GM23248 (cell line): ENCODE measurements at places on chromosomes 2 and 18. TPM values are rescaled to one million over a fixed set of nuclear protein-coding genes. Genes with fewer than 3 reads are reported as not detected.

GRCh38 chr2:226429476-226429875 lies 370.1 kb downstream of the IRS1 start:
- no peak for DNase-seq

DNA sequence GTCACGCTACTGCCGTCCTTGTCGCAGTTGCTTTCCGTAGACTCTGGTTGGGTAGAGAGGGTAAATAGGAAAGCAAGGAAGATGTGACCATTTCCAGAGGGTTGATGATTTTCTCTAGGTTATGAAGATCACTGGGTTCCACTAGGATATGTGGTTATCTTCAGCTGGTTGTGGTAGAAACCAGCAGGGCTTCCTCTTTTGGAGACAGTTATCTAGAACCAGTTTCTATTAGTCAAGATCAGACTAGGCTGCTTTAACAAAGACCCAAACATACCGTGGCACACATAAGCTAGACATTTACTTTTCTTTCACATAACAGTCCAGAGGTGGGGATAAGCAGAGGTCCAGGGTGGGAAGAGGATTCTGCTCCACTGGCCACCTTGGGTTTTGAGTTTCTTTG lies 59.6 kb downstream of the FASTKD2 start:
- DNase-seq = no peak

- peak; percentile 86 for DNase-seq
These were observed 372.8 kb downstream of the MTX2 start for GRCh38 chr2:176642074-176642473.

DNA sequence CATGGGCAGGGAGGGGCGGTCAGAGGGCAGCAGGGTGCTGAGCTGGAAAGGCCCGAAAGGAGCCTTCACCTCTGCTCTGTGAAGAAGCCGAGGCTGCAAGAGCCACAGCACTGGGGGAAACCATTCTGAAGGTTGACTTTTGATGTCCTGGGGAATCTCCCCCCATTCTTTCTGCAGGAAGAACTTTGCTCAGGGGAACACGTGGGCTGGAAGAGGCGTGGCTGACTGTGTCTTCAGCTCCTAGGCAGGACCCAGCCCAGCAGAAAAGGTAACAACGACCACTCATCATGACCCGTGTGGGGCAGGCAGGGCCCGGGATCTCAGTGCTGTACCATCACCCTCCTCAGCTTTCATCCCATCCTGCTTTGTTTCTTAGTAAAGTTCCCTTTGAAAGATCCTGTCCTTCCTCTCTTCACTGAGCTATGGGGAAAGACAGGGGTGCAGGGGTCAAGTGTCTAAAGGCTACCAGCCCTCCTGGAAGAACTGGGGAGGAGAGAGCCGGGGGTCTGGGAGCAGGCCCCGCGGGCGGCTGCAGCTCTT lies 312.7 kb downstream of the CELF4 start:
- DNase-seq = no peak

DNA sequence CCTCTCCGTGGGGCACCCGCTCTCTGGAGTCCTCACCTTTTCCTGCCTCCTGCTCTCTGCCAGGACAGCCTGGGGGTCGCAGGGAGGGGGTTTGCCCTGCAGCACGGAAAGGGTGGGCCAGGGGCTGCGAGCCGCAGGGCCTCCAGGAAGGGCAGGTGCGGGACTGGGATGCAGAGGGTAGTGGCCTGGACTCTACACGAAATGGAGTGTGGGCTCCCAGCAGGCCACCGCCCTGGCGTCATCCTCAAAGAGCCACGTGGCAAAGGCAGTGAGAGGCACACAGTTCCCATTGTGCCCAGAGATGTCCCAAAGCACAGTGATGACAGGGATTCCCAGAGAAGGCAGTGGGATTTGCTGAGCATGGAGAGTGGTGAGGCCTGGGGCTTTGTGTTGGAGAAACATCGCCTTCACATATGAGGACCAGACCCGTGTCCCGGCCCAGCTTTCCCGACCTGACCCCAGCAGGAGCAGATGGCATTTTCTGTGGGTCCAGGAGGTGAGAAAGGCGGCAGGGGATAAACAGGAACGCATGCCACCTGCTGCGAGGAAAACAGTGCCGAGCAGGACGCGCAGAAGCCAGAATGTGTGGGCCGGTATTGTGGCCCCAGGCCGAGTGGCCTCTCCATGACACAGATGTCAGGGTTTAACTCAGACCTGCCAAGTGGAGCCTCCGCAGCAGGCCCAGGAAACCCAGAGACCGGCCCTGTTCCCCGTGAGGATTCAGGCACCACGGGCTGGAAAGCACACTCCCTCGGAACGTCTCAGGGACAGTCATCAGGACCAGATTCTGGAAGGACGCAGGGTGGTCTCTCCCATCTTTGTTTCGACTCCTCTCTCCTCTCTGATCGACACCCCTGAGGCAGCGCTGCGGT lies 855.5 kb upstream of the SALL3 start:
- no peak for DNase-seq

DNA sequence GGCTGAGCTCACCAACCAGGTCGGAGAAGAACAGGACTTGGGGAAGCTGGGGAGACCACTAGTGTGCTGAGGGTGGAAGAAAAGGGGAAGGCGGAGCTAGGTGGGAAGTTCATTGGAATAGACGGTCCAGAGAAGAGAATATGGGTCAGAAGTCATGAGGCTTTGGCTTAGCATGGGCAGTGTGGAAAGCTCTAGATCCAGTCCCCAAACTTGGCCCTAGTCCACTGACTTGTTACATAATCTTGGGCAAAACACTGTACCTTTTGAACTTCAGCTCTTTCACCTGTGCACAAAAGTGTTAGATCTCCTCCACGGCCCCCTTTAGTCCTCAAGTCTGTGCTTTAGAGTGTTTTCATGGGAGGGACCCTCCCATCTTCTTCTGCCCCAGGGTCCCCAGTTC lies 10.7 kb downstream of the GCKR start:
- no peak for DNase-seq

- DNase-seq = no peak
These were observed 186.1 kb downstream of the HDAC4 start for GRCh38 chr2:239214725-239215124.

GRCh38 chr18:77105028-77105427 lies 27.6 kb downstream of the MBP start:
- no peak for DNase-seq

GRCh38 chr2:182057002-182057401 lies 71.3 kb downstream of the PPP1R1C start:
- DNase-seq = no peak

DNA sequence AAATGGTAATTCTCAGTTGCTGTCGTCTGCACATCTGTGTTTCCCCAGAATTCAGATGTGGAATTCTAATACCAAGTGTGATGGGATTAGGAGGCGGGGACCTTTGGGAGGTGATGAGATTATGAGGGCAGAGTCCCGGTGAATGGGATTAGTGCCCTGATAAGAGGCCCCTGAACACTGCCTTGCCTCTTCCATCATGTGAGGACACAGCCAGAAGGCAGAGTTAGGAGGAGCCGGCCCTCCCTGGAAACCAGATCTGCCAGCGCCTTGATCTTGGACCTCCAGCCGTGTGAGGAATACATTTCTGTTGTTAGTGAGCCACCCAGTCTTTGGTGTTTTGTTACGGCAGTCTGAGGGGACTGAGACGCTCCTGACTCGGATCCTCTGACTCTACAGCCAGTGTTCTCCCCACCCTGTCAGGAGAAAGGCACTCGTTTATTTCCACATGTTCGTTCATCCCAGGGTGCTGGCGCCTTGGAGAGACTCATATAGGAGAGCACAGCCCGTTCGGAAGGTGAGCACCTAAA lies 395.0 kb downstream of the ZNF516 start:
- no peak for DNase-seq

GRCh38 chr2:66903745-66904465 lies 469.0 kb downstream of the MEIS1 start:
- no peak for DNase-seq

DNA sequence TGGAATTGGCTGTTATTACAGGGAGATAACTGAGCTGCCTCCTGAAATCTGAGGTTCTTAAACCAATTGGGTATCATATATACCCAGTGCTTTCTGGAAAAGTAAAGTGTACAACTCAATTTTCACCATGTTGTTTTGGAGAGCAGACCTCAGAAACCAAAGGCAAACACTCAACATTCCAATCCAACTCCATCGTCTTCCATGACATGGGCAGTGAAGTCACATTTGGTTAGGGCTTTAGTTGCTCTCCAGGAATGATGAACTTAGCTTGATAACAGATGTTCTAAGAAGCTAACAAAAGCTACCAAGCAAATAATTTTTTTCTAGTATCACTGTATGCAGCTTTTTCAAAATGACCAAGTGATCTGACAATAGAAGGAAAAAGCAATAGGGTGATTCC lies 107.0 kb upstream of the SLC35G4 start:
- peak; percentile 53 for DNase-seq

DNA sequence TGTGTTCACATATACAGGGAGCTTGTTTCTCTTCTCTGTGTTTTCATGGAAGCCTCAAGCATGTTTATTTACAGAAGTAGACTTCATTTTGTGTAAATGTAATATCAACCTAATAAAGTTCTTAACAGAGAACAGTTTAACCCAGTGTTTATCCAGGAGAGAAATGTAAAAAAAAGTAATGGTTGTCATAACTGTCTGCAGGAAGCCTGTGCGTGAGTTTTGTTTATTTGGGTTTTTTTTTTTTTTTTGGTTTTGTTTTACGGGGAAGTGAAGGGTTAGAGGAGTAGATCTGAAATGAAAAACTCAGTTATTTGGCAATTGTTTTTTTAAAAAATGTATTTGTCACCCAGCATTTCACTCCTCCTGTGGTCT lies 124.7 kb downstream of the RAPGEF4 start:
- no peak for DNase-seq

- DNase-seq = peak; percentile 94
These were observed 64.1 kb upstream of the ACVR1C start for GRCh38 chr2:157692768-157693167.

- DNase-seq = no peak
These were observed 107.5 kb downstream of the LIPG start for GRCh38 chr18:49669403-49669802.

DNA sequence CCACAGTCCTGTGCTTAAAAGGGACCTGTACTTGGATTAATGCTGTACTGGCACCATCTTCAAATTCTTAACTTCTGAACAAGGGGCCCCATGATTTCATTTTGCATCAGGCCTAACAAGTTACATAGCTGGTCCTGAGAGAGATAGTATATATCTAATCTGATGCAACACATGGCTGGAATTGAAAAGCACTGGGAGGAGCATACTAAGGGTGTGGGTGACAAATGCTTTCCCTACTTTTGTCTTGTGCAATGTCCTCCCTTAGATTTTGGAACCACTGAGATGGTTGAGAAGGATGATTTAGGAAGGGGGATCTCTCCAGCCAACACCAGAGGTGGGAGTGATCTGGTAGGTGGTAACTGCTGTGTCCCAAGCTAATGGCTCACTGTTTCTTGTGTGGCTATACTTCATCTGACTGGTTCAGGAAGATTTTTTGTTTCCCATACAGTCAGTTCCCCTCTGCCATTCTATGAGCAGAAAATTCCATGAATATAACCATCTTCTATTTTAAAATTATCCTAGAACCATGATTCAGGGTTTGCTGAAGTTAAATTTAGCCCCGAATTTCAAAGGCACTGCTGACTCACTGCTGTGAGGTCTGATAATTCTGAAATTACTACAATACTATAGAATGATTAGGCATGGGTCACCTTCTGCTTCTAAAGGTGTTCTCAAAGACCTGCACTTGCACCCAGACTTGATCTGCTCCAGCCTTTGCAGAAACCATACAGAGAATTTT lies 108.3 kb upstream of the NCKAP5 start:
- DNase-seq = peak; percentile 81

GRCh38 chr2:165208094-165208493 lies 4.2 kb upstream of the SCN3A start:
- no peak for DNase-seq

GRCh38 chr2:48221846-48222516 lies 308.0 kb upstream of the STON1 start:
- DNase-seq = no peak

GRCh38 chr2:233012301-233012971 lies 620 bp downstream of the NGEF start:
- DNase-seq = no peak

GRCh38 chr2:192443831-192444230 lies 249.1 kb upstream of the TMEFF2 start:
- DNase-seq = no peak

- peak; percentile 30 for DNase-seq
These were observed 42.5 kb upstream of the SCN1A start for GRCh38 chr2:166170356-166170755.

- no peak for DNase-seq
These were observed 28.2 kb upstream of the LBH start for GRCh38 chr2:30203156-30203555.

PDE1A gene
- 1.9 and 16.3 TPM in 2 replicates for total RNA-seq

UGT1A10 gene
- not detected in 2 replicates for total RNA-seq

ALK gene
- total RNA-seq = under 0.01 TPM in 1 of 2 replicates, not detected in the other

NCKAP5 gene
- total RNA-seq = 0.65 and 1.5 TPM in 2 replicates

RIT2 gene
- not detected in 2 replicates for total RNA-seq
